ENCODE measurements at places on chromosomes 5 and 9.

DNA sequence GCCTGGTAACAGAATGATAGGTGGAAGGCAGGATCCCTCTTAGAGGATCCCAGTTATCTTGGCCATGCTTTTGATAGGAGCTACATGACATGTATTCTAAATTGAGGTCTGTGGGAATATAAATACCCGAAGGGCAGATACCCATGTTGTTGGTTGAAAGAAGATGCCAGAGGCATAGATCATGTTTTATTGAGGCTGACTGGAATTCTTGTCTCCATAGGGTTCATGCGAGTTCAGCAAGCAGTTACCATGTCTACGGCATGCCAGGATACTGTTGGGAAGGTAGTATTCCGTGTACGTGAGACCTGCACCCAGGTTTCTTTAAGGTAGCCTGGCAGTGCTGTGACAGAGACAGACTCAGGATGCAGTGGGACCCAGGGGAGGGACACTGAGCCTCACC is 230.7 kb downstream of the NR3C1 start:
- DNase-seq: no peak

GRCh38 chr5:36442352-36442751 is 140.7 kb upstream of the RANBP3L start:
- DNase-seq: no peak

GRCh38 chr9:109134167-109134578 is 14.4 kb upstream of the TMEM245 start:
- no peak for DNase-seq

DNA sequence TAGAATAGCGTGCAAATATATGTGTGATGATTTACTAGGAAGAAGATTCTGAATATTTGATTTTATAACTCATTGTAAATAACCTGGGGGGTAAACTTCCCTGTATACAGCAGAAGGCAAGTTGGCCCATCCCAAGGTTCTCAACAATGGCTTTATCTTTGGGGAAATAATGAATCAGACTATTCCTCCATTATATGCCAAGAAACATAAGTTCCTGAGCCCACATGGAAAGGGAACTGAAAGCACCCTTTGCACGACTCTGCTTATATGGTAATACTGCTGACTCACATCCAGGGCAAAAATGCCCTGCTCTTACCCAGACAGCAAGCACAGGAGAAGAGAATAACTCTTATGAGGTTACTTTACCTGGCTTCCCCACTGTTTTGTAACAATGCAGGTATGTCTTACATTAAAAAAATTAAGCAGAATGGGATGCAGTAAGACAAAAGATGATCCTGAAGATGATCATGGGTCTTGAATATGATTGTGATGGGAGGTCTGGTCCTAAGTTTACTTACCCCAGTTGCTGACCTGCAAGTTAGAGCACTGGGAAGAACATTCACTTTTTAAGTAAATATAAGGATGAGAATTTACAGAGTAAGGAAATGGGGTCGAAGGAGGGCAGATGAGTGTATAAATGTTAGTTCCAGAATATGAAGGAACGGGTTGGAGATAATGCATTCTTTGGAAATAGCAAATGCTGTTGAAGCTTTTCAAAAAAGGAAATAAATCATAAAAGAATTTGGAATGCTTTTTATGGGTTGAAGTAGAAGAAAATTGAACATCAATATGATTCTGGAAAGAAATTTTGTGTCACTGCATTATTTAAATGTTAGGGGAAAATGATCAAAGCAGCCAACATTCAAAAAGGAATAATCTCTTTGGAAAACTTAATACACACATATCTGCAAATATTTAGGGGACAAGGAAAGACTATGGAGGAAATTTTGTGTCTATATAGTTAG is 428.4 kb upstream of the MPDZ start:
- DNase-seq: no peak

DNA sequence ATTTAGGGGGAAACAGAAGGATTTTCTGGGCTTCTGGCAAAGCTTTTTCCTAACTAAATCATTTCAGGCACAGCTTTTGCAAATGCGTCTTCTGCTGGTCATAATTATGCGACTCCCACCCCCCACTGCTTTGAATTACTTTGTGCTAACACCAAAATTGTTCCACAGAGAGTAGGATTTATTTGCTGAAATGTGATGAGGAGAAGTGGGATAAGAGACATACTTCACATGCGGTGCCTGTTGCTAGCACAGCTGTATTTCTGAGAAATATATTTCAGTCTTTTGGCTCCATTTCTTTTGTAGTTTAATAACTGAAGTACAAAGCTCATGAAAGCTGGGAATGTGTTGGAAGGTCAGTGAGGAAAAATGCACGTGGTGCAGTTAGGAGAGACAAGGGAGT is 83.2 kb upstream of the TAS2R1 start:
- DNase-seq: no peak

DNA sequence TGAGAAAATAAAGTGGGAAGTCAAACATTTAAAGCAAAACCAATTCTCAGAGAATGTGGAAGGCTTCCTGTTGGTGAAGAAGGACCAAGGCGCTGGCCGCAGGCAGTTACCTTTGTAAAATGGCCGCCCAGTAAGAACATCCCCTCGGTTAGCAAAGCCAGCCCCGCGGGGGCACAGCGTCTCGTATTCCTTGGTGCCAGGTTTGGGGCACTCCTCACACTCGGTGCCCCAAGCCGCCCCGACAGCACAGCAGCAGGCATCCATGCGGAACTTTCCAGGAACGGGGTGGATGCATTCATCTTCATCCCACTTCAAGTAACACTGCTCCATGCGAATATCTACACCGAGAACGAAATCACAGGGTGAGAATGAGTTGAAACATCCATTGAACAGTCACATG is 192.8 kb downstream of the FBN2 start:
- no peak for DNase-seq

GRCh38 chr5:1181451-1182359 is 19.7 kb upstream of the SLC6A19 start:
- no peak for DNase-seq

GRCh38 chr5:14672484-14673394 is 8.2 kb downstream of the OTULIN start:
- no peak for DNase-seq

DNA sequence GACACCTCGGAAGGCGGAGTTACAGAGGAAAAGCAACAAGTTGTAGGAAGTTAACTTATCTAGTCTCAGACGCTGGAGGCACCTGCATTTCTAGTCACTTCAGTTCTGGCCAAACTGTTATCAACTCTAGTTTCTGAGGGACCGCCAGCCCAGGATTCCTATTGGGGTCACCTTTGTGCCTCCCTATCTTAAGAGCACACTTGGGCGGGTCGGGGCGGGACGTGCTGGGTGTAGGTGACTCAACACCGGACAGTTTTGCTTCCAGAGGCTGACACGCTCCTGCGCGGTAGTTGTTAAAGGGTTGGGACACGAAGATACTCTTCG is 679 bp upstream of the KDM4C start:
- peak; percentile 26 for DNase-seq

DNA sequence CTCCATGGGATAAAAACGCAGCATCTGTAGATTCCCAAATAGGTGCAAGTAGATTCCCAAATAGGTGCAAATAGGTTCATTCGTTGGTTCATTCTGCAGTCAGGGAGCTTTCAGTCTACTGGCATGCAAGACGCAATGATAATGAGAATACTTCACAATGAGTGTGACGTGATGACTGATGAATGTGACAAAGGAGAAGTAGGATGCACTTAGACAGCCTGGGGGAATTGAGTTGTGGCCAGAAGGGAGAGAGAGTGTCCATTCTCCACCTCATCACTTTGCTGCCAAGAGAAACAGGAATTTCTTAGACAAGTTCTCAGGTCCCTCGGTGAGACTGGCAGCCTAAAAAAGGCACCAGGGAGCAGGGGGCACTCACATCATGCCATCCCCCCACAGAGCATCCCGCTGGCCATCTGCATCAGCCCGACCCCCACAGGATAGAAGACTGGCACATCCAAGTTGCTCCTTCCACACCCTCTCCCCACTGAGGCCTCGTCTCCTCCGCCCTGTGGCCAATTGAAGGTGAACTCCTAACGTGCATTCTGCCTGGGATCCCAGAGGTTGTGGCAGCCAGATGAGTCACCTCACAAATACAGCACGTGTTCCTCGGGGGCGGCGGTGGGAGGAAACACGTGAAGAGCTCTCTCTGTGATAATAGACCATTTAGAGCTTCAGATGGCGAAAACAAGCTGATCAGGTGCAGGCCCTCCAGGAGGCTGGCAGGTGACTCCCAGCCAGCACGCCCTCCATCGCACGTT is 19.9 kb upstream of the KCNIP1 start:
- no peak for DNase-seq

- no peak for DNase-seq
These were observed at the start of gene GABRA1 for GRCh38 chr5:161847941-161848391. GABRA1 (plus strand) TSS chr5:161848120; CDS start chr5:161850811, 2,691 bp downstream.

- DNase-seq: no peak
These were observed 2.4 kb upstream of the IL7R start for GRCh38 chr5:35854248-35854647.

DNA sequence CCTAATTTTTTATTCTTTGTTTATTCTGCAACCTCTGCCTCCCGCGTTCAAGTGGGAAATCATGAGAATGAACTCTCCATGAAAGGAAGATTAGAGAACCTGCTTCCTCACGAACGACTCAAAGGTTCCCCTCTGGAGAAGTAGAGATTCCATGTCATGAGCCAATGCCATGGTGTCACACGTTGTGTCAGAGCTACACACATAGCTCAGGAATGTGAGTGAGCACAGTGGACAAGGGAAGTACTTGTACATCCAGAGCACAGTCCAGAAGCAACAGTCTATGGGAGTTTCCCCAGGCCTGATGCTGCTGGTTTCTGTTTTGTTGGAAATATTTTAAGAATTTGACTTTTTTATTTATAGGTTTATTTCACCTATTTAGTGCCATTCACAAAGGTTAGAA is 26.8 kb upstream of the PPP2CA start:
- DNase-seq: peak; percentile 73

DNA sequence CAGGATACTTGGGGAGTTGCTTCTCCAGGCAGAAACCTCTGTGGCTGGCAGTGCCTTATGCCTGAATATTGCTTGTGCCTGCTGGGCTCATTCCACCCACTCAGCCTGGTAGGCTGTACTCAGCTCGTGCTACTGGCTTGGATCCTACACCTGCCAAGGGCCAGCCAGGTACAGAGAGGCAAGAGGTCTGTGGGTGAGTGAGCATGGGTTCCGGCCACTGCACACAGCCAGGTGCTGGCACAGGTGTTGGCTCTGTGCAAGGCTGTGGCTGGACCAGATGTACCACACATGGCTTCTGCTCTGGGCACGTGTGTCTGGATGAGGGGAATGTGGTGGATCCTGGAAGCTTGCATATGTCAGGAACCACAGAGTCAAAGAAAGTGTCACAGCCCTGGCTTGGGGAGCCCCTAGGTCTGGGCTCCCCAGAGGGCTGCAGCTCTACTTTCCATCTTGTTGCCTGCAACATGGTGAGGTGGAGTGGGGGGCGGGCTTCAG is 76.7 kb upstream of the C6 start:
- no peak for DNase-seq

- no peak for DNase-seq
These were observed 180.5 kb upstream of the CLINT1 start for GRCh38 chr5:158039441-158039840.

- DNase-seq: peak; percentile 88
These were observed 62.6 kb downstream of the NEK6 start for GRCh38 chr9:124320062-124320973.

DNA sequence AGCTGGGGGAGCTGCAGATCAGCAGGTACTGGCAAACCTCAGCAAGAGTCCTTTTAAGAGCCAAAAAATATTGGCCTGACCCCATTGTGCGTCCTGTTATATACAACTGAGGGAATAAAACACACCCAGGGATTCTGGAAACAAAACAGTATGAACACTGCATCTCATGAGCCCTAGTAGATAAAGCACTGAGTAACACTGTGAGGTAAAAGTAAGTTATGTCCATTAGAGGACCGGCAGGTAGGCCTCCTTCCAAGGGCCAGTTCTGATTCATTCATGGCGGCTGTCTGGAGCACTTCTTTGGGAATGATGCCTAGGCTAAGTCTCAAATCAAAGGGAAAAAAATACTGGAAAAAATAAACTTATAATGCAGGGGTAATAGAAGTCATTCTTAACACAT is 64.9 kb downstream of the PDE4D start:
- no peak for DNase-seq

DNA sequence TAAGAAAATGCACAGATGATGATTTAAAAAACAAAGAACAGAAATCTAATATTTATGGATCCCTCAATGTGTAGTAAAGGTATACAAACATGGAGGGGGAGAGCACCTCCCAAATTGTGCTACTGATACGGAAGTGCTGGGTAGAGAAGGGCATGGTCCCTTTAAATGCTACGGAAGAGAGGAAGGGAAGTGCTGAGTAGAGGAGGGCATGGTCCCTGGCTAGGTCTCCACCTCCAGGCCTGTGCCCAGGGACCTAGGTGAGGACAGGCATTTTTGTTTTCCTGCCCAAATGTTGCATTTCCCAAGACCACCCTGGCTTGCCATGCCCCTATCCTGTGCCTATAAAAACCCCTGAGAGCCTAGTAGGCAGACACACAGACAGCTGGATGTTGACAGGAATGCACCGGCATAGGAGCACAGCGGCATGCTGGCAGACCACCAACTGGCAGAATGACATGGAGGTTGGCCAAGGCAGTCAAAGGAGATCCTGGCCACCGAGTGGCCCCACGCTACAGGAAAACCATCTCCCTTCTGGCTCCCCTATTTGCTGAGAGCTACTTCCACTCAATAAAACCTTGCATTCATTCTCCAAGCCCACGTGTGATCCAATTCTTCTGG is 62.1 kb upstream of the SPDL1 start:
- DNase-seq: no peak

DNA sequence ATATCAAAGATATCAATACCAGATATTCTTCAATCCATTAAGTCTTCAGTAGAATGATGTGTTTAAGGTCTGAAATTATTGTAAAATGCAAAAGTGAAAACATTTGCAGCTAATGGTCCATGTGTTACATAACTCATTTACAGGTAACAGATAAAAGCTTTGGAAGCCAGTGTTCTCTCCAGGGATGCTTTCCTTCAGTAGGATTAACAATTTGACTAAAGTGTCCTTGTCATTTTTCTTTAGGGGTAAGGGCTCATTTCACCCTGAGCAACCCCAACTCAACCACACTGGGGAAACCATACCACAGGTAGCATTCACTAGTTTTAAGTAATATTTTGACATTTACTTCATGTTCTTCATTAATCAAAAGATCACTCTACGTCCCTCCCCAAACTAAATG is 12.9 kb downstream of the HNRNPK start:
- no peak for DNase-seq

DNA sequence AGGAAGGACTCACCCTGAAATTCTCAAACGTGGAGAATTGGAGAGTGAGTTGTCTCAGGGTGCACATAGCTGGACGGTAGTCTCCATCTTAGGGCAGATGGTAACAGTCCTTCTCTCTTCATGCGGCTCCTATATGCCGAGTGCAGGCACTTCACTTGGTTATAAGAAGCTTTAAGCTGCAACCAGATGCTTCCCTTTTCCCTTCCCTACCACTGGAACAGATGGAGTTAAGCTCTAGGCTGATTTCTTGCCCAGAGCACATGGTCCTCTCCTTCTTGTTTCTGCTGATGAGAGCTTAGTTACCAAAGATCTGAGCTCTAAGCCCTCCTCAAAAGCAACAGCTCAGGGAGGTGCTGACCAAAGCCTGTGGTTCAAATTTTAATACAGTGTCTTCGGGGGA is 355.7 kb downstream of the ARHGEF28 start:
- no peak for DNase-seq

GRCh38 chr5:112795342-112795741 is 57.7 kb downstream of the APC start:
- DNase-seq: no peak

GRCh38 chr5:83714810-83715209 is 5.8 kb downstream of the HAPLN1 start:
- DNase-seq: no peak

Measured in 8988T (cell line).